ENCODE measurements at places on chromosomes 12 and 14. TPM values are rescaled to one million over a fixed set of nuclear protein-coding genes. Genes with fewer than 3 reads are reported as not detected.

The PPP1R12A gene
- total RNA-seq: 452 TPM

The KRT83 gene
- total RNA-seq: not detected

The GUCY2C gene
- total RNA-seq: 0.72 TPM

The CLECL1 gene
- total RNA-seq: 2.4 TPM

The KSR2 gene
- 0.72 TPM for total RNA-seq

The MYO1H gene
- total RNA-seq: 9.6 TPM

- no peak for DNase-seq
These were observed 130.6 kb upstream of the SINHCAF start for GRCh38 chr12:31456562-31456961.

DNA sequence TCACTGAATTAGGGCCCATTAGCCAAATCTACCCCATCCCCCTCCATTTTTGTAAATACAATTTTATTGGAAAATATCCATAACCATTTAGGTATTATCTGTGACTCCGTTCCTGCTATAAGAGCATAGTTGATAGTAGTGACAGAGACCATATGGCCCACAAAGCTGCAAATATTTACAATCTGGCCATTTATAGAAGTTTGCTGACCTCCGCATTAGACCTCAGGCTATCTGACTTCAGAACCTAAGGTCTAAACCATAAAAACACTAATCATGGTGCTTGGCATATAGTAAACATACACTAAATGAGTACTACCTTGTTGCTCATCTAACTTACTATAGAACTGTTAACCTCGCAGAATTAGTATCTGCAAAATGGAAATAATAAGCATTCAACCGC, 124.8 kb downstream of the NPAS3 start:
- peak; percentile 9 for DNase-seq

DNA sequence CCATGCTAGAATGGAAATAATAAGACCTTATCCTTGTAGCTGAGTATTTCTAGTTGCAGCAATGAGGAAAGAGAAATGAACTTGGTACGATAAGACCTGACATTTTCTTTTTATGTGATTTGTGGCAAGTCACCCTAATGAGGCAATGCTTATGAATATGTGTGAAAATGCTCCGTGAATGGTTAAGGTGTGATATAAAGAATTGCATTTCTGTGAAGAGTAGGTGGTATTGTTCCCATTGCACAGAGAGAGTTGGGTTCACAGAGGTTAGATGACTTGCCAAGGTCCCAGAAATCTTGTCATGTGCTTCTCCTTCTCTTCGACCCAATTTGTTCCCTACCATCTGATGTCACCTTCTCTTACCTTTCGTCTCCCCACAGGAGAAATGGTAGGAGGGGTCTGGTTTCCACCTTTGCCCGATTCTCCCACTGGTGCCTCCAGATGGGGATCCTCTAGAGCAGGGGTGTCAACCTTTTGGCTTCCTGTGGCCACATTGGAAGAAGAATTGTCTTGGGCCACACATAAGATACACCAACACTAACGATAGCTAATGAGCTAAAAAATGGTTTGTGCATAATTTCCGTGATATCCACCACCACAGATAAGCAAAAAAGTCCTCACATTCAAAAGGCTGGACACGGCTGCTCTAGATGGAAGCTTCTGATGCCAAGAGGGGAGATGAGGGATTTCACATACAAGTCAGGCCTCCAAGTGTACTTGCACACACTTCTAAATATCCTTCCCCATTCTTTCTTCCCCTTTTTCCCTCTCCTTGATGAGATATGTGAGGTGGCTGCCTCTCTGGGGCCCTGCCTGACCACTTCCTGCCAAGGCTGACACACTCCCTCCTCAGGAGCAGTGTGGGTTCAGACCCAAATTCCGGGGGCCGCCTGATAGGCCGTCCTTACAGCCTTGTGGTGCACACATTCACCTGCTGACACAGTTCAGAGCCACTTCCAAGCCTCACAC, 96.1 kb downstream of the PLXNC1 start:
- no peak for DNase-seq

DNA sequence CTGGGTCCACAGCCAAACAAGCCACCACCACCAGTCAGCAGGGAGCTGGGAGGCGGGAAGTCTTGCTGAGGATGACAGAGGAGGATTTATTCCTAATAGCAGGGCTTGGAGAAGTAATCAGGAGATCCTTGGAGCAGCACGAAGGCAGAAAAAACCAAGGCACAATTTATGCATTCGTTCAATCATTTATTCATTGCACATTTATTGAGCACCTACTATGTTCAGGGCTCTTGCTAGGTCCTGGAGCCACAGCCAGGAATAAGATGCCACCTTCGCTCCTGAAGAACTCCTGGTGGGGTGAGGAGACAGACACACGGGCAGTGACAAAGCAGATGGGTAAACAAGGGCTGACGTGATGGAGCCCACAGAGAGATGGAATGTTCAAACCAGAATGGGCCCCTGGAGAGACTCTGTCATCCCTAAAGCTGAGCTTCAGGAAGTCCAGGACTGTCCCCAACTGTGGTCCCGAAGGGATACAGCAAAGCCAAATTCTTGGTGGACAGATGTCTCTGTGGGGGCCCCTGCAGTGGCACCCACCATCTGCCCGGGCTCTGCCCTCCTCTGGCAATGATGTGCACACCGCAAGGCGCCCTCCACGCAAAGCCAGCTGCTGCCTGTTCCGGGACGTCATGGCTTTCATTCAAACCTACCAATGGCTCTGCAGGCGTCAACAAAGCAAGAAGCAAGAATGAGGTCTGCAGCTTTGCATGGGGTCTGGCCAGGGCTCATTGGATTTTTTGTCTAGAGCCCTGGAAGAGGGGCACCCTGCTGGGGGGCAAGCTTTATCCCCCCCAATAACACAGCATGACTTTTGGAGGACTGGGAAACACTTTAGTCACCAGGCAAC, 3.0 kb upstream of the TESC start:
- DNase-seq: no peak

DNA sequence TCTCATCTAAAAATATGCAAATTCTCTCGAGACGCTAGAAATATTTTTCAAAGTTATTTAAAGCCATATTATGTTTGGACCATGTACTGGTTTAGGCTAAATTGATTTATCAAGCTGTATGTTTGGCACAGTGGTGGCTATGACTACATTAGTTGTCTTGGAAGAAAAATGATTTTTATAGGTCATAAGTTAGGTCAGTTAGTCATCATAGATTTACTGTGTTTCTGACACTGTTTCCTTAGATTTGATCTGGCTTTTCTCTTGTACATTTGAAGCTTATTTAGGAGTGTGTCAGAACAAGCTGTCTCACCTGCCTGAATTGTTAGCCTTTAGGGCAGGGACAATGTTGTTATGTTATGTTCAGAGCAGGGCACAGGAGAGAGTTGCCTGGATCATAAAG, 161.1 kb upstream of the FBXO33 start:
- DNase-seq: peak; percentile 64

- DNase-seq: peak; percentile 5
These were observed 62.0 kb upstream of the LMNTD1 start for GRCh38 chr12:25615119-25615518.

DNA sequence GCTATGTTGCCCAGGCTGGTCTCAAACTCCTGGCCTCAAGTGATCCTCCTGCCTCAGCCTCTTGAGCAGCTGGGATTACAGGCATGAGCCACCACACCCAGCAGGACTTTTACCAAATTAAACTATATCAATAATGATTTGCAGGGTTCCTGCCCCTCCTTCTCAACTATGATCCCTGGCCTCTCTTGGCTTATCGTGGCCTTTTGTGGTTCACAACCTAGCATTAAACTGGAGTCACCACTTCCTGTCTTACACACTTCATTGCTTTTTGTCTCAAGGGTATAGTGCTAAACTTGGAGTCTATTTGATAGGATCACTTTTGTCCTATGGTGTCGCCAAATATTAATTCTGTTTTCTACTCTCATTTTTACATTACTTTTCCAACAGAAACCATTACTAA, 64.5 kb downstream of the SEC23A start:
- DNase-seq: no peak

DNA sequence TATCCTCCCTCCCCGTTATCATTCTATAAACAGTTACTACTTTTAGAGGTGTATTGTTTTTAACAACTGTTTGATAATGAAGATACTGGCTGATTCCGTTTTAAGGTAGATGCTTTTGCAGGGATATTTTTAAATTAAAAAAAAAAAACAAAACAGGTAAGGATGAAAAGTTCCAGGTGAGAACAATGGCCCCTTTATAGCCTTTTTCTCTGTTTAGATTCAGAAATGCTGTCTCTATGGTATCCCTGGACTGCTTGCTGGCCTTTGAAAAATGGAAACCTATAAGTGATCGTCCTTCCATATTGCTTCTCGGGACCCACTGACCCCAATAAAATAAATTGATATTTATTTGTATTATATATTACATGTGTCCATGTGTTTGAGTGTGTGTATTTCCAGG, 23.2 kb upstream of the ANO6 start:
- DNase-seq: no peak

- peak; percentile 59 for DNase-seq
These were observed 143.6 kb downstream of the PAWR start for GRCh38 chr12:79547044-79547734.

All from umbilical cord (tissue), 2 donors.